ENCODE measurements at places on chromosomes 3 and 15.

DNA sequence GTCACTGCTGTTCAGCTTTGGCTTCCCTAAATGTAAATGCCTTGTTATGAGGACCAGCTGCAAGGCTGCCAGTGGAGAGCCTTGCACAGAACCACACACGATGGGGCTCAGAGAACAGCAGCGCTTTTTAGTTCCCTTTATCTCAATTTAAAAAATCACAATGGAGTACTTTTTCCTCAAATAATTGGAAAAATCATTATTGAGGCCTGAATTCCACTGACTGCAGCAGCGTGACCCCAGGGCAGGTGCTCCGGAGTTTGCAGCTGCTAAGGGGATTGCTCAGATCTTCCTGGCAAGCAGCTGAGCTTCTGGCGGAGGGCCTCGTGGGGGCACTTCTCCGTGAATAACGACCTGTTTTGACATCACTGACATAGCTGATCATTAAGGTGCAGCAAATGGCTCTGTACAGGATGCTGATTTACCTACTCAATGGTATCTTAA, 245.6 kb upstream of the TRIM42 start:
- no peak for DNase-seq

DNA sequence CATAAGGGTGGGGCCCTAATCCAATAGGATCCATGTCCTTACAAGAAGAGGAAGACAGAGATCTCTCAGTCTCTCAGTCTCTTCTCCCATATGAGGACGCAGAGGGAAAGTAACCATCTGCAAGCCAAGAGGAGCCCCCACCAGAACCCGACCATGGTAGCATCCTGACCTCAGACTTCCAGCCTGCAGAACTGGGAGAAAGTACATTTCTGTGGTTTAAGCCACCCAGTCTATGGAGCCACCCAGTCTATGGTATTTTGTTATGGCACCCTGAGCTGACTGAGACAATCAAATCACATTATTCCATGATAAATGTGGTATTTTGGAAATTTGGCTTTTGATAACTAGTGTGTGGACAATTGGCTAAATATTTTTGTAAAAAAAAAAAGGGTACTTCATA, 101.5 kb upstream of the TMC3 start:
- DNase-seq = no peak

- DNase-seq = no peak
Measured at GRCh38 chr3:134643150-134643675, 7.6 kb downstream of the KY start.

- no peak for DNase-seq
Measured at GRCh38 chr15:98395974-98396610, 252.2 kb upstream of the IGF1R start.

GRCh38 chr15:68681836-68682235, 103.0 kb downstream of the CORO2B start:
- no peak for DNase-seq

DNA sequence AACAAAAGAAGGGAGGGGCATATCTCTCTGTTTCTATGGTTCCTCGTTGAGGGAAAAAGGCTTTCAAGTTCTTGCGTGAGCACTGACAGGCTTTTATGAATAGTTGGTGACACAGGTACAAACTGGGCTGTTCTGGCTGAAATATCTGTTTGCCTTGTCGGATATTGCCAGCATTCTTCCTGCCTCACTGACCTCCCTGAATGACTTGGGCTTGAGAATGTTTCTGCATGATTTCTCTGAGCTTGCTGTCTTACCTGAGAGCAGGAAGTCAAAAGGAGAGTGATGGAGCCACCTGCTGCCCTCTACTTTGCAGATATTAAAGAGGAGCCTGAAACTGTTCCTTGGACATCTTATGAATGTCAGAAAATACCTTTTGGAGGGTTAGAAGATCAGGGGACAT, 4.8 kb downstream of the GCNT3 start:
- DNase-seq = peak; percentile 33

DNA sequence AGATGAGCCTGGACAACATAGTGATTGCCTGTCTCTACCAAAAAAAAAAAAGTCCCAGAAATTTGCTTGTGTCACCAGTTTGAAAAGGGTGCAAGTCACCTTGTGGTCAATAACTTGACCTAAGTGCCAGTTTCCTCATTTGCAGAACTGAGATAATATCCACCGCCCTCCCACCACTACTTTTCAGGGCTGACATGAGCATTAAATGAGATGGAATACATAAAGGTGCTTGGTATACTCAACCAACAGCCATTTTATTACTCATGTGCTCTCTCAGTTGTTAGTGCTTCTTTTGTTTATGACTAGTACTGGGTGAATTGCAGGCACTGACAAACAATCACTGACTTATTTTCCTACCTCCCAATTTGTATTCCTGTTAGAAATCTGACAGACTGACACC, 340.5 kb upstream of the SATB1 start:
- no peak for DNase-seq

- DNase-seq = no peak
Measured at GRCh38 chr3:42786631-42787030, 13.6 kb upstream of the CCDC13 start.

DNA sequence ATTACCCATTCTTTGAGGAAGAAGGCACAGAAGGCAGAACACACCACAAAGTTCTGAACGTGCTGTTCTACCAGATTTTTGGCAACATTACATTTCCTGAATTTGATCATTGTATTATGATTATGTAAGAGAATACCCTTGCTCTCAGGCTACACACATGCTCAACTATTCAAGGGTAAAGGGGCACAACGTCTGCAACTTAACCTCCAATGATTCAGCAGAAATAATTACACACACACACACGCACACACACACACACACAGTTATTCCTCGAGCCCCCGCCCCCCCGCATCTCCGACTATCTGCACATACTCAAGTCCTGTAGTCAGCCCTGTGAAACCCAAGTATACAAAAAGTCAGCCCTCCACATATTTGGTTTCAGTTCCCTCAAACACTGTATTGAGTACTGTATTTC, 26.8 kb downstream of the RPN1 start:
- DNase-seq = no peak

DNA sequence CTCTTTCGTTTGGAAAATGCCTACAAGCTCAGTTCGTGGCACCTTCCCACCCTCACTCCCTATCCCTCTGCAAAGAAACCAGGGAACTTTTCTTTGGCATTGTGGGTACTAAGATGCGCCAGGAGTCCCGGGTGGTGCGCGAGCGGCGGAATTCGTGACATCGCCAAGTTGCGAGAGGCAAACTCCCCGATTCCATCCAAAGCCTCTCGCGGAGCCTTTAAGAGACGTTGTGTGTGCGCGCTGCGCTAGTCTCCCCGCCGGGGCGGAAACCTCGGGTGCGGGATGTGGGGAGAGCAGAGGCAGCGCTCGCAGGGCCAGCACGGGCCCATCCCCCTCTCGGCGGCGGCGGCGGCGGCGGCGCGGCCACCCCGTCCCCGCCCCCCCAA, 443 bp upstream of the NR2F2 start:
- DNase-seq = no peak

DNA sequence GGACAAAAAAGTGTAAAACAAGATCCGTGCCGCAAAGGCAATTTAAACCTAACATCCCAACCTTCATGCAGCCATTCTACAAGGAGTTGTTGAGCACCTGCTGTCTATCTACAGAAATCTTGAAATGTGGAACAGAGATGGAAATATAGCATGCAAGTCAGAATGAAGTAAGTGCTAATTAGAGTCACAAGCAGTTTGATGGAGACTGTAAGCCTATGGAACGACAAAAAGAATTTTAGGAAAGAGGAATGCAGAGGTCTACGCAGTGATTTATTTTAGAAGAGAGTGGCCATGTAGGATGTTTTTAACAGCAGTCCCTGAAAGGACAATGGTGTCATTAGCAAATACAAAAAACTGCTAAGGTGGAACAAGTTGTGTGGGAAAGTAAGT, 851 bp upstream of the DCBLD2 start:
- peak; percentile 17 for DNase-seq

- DNase-seq = no peak
Measured at GRCh38 chr3:44412365-44412764, 65.1 kb downstream of the ZNF445 start.
